ENCODE measurements at places on chromosomes 13 and 19.

DNA sequence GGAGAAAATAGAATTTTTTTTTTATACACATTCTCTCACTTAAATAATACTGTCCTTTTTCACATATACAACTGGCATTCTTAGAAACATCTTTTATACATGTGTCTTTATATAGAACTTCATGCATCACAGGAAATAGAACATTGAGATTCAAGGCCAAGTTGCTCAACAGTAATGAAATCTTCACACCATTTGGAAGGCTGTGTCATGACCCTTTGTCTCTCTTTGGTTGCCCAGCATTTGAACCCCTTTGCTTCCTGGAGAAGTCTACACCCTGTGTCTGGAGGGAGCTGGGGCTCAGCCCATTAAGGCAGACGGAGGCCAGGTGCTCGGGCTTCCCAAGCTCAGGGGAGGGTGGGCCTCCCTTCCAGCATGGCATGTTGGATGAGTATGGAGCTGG lies 41.1 kb downstream of the B3GLCT start:
- DNase-seq = no peak

DNA sequence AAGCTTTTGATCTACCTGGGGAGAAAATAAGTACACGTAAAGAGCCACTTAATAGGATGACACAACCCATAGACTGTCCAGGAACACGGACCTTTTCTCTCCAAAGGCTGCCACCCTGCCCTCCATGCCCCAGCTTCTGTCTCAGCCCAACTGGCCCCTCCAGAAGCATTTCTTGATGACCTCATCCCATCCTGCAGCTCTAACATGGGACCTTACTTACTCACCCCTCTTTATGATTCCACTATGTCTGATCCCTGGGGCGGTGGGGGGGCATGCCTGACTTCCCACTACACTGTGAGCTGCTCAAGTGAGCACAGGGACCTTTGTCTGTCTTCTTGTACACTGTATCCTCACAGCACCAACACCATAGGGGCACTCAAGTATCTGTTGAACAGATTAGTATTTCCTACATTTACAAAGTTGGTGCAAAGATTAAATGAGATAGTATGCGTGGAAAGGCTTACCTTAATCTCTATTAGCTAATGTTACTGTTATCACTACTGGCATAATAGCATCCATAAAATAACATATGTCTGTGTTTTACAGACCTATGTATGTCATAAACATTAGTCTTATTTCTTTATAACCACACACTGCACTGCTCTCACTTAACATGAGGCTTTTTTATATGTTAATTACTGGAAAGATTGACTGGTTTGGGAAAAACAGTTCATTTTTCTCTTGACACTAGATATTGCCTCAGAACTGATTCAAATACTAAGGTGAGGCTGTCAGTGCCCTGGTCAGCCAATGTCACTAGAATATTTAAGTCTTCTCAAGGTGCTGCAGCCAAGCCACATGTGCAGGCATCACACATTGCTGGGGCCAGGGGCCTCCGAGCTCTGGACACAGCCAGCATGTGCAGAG lies 100.9 kb downstream of the FOXO1 start:
- DNase-seq = no peak

DNA sequence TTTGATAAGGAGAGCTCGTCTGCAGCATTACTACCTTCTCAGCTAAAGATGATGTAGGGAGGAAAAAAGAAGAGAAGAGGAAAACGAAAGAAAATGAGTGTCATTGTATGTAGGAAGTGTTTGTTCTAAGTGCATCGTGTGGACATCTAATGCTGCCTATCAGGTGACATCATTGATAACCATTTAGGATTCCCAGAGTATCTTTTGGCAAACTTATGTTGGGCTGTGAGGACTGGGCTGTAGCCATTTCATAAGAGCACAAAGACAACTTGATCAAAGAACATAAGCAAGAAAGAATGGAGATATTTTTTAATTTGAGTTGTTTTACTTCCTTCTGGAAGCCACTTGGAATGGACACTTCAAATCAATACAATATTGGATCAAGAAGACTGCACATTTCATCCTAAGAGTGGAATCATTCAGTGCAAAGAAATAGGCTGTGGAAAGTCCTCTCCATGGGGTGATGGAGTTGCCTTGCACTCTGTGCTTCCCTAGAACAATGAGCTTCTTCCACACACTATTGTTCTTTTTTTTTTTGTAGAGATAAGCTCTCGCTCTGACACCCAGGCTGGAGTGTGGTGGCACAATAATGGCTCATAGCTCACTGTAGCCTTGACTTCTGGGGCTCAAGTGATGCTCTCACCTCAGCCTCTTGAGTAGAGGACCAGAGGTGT lies 52.4 kb upstream of the UBL3 start:
- DNase-seq = no peak

- no peak for DNase-seq
These were observed 49.4 kb downstream of the RASA3 start for GRCh38 chr13:114082849-114083645.

Data from thoracic aorta (tissue), 2 donors.